ENCODE measurements at places on chromosomes 5 and 9.

DNA sequence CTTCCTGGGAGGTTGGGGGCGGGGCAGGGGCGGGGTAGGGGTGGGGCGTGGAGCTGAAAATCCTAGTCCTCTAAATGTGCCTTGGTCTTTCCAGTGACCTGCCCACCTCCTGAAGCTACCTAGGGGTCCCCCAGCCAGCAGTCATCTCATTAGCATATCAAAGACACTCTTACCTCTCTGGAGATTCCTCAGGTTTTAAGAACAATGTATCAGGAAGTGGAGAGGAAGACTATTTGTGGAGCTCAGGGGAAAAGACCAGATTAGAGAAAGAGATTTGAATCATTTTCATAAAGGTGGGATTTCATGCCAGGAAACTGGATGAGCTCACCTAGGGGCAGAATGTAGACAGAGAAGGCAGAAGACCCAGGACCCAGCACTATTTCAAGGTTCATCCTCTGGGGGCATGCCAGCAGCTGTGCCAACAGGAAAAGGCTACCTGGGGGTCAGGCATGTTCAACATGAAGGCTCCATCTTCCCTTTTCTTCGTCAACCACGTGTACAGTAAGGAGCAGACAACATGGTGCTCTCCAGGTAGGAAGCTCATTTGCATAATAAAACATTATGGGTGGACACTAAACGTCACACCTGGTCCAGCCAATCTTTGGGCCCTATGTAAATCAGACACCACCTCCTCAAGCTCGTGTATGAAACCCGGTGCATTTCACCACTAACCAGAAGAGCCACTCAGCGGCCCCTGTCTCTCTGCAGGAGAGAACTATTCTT, 6.9 kb downstream of the GMCL2 start:
- no peak for DNase-seq

GRCh38 chr5:168318240-168318639, 26.8 kb downstream of the WWC1 start:
- DNase-seq, result no peak

DNA sequence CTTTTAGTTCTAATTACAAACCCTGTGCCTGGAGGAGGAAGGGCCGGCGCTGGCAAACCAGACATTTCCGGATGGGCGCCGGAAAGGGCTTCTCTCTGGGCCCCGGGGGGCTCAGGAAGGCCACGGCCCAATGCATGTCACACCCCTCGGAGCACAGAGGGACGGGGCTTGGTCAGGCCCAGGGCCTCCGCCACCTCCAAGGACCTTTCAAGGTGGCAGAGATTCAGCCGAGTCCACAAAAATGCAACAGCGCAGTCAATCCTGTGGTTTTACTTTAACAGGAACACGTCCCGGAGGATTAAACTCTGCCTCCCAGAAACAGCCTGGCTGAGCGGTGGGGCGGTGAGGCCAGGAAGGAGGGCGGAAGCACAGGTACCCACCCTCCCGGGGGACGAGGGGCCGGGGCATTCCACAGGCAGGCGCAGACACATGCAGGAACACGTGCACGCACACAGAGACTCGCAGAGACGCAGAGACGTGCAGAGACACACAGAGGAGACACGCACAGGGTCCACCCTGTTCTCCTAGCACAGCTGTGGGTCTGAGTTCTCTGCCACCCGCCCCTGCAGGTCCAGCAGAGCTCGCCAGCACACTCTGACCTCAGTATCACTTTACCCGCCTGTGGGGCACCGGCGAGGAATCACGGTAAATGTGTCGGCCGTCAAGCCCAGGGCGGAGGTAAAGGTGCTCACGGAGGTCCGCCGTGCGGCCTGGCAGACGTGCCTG, 23.0 kb downstream of the SLC9A3 start:
- DNase-seq, result no peak

DNA sequence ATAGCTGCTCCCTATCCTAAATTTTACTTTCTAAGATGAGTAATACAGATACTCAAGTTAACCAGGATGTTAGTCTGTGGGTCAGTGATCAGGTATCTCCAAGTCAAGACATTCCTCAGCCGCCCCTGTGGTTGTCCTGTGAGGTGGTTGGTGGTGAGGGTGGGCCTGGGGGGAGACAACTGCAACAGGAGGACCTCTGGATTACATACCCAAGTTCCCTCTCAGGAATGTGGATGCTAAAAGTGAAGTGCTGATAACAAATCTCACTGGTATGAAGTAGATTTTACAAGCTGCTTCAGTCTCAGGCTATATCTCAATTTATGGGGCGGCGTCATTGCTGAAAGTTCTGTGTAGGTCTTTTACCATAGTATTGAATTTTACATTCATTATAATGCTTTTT, 38.3 kb downstream of the SLC1A3 start:
- DNase-seq, result no peak

GRCh38 chr9:7963026-7963425, 163.4 kb upstream of the DMAC1 start:
- no peak for DNase-seq
